Fibroblast of skin of right biceps (primary cell): ENCODE measurements at places on chromosomes 16 and 17.

DNA sequence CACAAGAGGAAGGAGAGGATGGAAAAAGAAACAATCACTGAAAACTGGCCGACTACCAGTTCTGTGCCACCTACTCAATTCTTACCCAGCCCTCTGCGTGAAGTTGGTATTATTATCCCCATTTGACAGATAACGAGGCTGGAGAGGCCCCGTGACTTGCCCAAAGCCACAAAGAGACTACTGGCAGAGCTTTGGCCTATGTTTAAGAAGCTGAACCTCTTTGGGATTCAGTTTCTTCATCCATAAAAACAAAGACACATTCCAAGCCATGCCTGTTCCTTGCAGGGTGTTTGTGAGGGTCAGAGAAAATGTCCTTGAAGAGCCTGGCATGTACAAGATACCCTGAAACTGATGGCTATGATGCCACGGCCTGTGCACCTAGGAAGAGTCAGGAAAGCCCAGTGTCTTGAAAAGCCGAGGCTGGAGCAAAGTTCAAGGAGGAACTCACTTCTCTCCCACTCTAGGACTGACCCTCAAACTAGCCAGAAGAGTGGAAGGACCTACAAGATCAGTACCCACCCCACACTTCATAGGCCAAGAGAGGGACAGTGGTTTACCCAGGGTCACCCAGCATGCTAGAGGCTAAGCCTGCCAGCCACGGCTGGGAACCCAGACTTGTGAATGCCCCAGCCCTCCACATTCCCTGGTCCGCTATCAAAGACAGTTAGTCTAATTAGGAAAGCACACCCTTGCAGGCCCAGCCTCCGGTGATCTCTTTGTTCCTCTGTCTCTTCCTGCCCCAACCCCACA, 1.6 kb upstream of the ACSF2 start:
- no peak for DNase-seq

- DNase-seq = peak; percentile 36
These were observed 9.2 kb downstream of the AXIN2 start for GRCh38 chr17:65552214-65552613.

DNA sequence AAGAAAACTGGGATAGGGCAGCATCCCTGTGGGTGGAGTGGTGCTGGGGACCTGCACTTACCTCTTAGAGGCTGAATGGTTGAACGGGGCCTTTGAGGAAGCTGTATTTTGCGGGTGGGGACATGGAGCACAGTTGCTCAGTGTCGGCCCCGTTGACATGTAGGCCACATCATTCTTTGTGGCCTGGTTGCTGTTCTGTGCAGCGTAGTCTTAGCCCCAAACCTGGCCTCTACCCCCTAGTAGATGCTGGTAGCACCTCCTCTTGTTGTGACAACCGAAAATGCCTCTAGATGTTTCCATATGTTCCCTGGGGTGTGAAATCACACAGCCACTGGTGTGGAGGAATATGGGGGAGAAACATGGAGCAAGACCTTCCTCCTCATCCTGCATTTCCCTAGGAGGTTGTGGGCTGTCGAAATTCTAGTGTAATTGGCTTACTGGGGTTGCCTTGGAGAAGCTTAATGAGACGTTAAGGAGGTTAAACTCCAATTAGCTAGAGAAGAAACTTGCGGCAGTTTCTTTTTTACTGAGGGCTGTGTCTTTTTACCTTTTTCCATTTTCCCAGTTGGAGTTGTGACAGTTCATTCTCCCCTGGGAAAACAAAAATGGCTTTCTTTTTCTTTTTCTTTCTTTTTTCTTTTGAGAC, 9.4 kb downstream of the ABCC1 start:
- no peak for DNase-seq

DNA sequence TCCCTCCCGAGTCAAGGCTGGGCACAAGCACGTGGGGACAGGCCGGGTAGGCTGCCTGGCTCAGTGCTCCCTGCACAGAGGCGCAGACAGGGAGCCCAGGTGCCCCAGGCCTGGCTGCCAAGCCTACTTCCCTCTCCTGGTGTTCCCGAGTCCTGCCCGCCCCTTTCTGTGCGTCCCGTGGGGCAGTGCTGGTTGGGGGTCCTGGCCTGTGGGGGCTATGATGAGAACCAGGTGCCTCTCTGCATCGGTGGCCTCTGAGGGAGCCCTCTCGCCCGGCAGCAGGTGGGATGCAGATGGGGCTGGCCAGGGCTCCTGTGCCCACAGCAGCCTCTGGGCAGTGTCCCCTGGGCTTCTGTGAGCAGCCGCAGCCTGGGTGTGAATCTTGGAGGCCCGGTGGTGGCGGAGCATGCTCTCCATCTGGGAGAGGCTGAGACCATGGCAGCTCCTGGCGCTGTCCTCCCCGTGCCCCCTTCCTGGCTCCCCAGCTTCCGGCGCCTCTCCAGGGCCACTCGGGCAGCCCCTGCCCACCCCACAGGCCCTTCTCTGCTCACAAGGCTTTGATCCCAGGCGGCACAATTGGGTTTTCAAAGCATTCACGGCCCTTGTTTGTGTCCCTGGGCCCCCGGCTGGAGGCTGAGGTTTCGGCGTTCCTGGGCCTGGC, 7.2 kb downstream of the CENPX start:
- DNase-seq = no peak

DNA sequence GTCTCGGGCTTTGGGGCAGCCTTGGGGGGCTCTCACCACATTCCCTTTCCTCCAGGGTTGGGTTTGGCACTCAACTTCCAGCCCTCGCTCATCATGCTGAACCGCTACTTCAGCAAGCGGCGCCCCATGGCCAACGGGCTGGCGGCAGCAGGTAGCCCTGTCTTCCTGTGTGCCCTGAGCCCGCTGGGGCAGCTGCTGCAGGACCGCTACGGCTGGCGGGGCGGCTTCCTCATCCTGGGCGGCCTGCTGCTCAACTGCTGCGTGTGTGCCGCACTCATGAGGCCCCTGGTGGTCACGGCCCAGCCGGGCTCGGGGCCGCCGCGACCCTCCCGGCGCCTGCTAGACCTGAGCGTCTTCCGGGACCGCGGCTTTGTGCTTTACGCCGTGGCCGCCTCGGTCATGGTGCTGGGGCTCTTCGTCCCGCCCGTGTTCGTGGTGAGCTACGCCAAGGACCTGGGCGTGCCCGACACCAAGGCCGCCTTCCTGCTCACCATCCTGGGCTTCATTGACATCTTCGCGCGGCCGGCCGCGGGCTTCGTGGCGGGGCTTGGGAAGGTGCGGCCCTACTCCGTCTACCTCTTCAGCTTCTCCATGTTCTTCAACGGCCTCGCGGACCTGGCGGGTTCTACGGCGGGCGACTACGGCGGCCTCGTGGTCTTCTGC, 8.4 kb downstream of the SLC16A3 start:
- DNase-seq = no peak

GRCh38 chr17:81057079-81057730, 22.3 kb downstream of the BAIAP2 start:
- DNase-seq = peak; percentile 19

- DNase-seq = no peak
These were observed 12.9 kb downstream of the SPAG9 start for GRCh38 chr17:51107778-51108177.
